ENCODE measurements at places on chromosomes 2 and 18.

DNA sequence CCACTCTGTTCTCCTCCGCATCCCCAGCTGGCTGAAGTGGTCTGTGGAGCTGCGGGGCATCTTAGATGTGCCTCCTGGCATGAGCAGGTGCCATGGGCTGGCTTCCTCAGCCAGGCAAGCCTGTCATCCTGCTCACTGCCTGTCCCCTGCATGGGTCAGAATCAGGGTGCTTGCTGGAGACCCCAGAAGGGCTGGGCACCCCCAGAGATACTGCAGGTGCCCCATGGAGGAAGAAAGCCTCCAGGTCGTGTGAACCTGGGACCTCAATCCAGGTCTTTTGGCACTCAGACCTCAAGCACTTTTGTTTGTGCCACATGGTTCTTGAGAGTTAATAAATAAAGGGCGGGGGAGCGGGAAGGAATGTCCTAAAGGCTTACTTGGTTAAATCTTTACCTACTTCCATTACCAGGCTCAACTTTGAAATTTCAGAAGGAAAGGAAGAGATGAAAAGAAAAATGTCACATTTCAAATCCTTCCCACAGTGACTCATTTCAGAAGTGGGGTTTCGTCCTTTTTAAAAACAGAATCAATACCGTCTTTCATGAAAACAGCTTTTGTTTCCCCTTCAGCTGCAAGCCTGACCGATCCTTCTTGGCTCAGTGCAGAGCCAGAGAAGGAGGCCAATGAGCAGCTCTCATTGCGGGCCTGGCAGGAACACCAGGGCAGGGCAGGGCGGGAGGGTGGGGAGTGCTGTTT, 69.9 kb downstream of the RHOB start:
- no peak for DNase-seq

GRCh38 chr2:204336153-204336744, 209.0 kb upstream of the PARD3B start:
- no peak for DNase-seq

GRCh38 chr2:6800553-6800952, 65.2 kb downstream of the CMPK2 start:
- no peak for DNase-seq

DNA sequence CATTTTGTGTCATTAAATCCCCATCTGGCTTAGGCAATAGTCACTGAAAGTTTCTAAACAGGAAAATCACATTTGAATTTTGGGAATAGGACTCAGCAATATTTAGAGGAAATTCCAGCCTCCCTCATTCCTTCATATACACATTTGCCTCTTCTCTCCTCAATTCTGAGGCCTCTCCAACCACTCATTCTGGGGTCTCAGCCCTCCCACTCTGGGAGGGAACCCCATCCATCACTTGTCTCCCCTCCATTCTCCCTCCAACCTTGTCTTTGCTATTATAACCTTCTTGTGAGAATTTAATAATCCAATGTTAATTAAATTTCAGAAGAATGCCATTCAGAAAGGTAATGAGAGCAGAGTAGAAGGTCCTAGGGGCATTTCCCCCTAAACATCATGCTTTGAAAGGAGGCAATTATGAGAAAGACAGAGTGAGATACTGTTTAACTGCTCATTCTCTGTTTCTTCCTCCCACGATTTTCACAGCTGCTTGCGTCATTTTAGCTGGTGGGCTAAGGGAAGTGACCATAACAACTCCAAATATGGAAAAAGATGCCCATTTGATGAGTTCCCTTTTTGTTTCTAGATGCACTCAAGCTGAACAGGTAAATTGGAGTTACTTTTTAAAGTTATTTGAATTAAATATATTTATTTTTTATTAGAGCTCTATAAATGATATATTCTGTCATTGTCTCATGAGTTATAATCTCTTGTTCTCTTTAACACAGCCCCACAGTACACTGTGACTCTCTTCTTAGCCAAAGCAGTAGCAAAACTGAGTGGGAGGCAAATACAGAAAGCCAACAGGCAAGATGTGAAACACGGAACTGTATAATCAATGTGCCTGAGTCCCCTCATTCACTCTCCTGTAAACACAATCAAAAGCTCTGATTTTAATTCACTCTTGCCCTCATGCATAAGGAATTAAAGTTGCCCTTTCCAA, 135.1 kb downstream of the DLGAP1 start:
- DNase-seq: no peak

DNA sequence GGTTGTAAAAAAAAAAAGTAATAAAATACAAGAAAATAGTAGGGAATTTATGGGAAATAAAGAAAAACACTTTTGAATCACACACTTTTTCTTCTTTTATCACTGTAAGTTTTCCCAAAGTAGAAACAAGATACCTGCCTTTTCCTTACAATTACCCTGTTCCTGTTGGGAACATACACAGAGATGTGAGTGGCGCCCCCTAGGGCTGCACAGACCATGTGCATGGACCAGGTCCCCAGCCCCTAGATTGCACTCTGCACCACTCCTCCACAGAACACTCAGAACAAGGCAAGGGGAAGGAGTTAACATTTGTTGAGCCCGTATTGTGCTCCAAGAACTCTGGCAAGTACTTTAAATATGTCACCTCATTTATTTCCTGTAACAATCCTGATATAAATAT, 118.7 kb upstream of the NRP2 start:
- DNase-seq: no peak

DNA sequence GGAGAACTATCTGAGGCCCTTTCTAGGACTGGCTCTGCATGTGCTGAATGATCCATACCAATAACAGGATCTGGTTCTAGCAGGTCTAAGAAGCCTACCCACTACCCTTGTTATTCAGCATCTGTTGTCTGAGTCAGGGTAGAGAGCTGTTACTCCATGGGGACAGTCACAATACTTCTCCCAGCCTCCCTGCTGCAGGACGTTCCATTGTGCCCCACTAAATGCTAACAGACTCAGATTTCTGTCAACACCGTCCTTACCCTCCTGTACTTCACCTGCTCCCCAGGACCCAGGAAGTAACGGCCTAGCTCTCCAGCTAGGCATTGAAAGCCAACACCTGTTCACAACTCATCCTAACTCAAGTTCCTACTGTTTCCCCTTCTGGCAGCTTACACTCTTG, 719.7 kb upstream of the ID2 start:
- DNase-seq: no peak

GRCh38 chr2:15363734-15364133, 197.4 kb downstream of the NBAS start:
- no peak for DNase-seq

- DNase-seq: no peak
These were observed 4.4 kb downstream of the ARHGAP25 start for GRCh38 chr2:68738906-68739594.

Measured in stimulated activated CD8-positive, alpha-beta memory T cell treated with anti-CD3 and anti-CD28 coated beads, Interleukin-4, amount 100 ng/mL, for 1 hour (primary cell).